ENCODE measurements at places on chromosomes 1 and 21.

GRCh38 chr1:9440763-9441194 is 98.5 kb upstream of the SLC25A33 start:
- no peak for DNase-seq

DNA sequence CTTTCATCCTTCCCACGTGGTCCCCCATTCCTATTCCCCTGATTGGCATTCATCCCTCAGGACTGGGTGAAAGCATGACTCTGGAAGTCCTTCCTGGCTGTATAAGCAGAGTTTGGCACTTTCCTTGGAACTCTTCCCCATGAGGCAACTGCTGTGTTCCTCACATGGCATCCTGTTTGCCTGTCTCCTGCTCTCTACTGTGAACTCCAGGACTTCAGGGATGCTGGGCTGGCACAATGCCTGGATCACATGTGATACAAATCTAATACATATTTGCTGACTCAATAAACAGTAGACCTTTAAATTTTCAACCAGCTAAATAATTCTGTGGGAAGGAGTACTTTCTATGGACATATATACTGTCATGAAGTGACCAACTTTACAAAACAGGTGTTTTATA is 46.8 kb upstream of the EDEM3 start:
- DNase-seq: no peak

DNA sequence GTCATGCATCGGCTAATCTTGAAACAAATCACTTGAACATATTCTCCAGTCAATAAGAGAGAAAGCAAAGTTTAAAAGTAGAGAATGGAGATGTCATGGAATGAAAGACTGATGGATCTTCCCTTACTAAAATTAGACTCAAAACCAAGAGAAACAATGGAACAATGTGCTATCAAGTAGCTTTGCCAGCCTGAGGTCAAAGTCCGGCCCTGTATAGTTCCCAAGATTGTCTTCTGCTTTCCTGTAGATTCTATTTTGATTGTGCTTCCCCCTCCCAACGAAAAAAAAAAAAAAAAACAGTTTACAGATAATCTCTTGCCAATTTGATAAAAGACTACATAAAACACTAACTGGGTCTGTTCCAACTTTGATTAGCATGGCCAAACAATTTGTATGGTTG is 40.8 kb upstream of the KIRREL1 start:
- no peak for DNase-seq

DNA sequence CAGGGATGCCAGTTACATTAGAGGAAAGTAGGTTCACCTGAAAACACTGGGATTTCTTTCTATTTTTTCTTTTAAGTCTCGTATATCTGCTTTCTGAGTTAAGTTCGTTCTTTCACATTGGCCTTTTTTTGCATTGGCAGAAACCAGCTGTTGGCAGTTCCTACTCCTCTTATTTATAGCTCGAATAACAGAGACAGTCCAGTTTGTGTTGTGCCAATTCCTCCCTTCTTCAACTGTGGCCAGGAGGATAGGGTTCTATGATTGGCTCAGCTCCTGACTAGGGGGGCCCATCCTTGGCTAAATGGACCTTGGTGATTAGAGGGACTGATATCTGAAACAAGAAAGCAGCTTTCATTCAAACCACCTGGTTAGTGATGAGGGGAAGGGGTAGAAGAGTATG is 115.8 kb downstream of the RPS6KC1 start:
- no peak for DNase-seq

GRCh38 chr1:110136911-110137310 is 13.4 kb upstream of the SLC6A17 start:
- DNase-seq: peak; percentile 95

GRCh38 chr1:177444997-177445746 is 274.4 kb downstream of the BRINP2 start:
- DNase-seq: peak; percentile 28

DNA sequence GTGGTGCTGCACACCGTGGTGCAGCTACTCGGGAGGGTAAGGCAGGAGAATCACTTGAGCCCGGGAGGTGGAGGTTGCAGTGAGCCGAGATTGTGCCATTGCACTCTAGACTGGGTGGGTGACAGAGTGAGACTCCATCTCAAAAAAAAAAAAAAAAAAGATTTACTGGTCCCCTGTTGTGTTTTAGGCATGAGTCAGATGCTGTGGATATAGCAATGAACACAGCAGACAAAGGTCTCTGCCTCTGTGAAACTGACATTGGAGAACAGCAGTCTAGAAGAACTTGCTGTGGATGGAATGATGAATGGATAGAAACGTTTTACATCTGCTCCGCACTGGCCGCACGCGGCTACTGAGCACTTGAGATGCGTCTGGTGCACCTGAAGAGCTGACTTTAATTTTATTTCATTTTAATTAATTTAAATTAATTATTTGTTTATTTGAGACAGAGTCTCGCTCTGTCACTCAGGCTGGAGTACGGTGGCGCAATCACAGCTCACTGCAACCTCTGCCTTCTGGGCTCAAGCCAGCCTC is 24.5 kb upstream of the EPHA2 start:
- DNase-seq: no peak

- peak; percentile 84 for DNase-seq
Measured at GRCh38 chr1:61392409-61393242, 310.3 kb downstream of the NFIA start.

DNA sequence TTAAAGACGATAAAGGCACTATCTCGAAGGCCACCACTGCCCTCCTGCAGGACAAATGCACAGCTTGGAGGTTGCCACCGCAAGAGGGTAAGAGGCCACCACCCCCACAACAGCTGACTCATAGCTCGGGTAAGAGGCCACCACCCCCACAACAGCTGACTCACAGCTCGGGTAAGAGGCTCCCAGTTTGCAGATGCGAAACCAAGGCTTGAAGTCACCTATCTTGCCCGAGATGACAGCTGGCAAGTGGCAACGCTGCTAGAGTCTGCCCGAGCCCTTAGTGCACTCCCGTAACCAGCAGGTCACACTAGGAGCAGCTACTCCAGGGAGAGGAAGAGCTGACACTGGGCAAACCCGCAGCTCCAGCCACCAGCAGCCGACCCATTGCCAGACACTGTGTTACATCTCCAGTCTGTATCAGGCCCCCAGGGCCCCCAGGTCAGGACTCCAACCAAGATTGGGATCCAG is 17.1 kb upstream of the SPSB1 start:
- DNase-seq: no peak

- no peak for DNase-seq
Measured at GRCh38 chr1:106080608-106081325, 975.7 kb upstream of the PRMT6 start.

All from NCI-H748 treated with DMSO at 0.1 percent for 48 hours (cell line).